ENCODE measurements at places on chromosomes 12 and 14.

GRCh38 chr12:53045696-53046045, 4.2 kb upstream of the TNS2 start:
- no peak for DNase-seq

GRCh38 chr12:19055589-19055988, 73.9 kb upstream of the PLEKHA5 start:
- no peak for DNase-seq

- DNase-seq: no peak
Measured at GRCh38 chr12:105226219-105226618, 9.8 kb downstream of the APPL2 start.

DNA sequence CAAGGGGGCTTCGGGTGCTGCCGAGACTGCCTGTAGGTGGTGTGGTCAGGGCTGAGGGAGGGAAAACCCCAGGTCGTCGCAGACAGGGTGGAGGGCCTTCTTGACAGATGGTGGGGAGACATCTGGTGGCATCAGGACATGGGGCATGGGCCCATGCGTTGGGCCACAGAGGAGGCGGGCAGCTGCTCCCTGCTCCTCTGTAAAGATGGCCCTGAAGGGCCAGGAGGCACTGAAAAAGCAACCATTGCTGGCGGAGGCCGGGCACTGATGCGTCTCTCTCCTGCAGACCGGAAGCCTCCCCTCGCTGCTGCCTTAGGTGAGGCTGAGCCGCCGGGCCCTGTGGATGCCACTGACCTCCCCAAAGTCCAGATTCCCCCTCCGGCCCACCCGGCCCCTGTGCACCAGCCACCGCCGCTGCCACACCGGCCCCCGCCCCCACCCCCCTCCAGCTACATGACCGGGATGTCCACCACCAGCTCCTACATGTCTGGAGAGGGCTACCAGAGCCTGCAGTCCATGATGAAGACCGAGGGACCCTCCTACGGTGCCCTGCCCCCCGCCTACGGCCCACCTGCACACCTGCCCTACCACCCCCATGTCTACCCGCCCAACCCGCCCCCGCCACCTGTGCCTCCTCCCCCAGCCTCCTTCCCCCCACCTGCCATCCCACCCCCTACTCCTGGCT, 28.8 kb downstream of the CCNK start:
- DNase-seq: no peak

DNA sequence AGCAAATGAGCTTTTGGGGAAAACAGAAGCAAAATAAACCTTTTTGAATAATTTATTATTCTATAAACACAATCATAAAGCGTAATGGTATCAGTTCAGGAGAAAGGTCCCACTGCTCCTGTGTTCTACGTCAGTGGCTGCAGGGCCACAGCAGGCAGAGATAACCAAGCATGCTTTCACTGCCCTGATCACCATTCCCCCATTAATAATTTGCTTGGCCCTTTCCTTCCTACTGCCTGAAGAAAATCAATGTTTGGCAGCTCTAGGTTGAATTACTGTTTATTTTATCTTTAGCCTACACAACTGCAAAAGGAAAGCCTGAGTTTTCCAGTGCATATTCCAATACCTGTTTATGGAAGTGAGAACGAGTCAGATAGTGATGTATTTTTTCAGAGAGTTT, 369.9 kb downstream of the DIO2 start:
- DNase-seq: no peak

GRCh38 chr12:19757317-19757877, 318.1 kb downstream of the AEBP2 start:
- peak; percentile 13 for DNase-seq

DNA sequence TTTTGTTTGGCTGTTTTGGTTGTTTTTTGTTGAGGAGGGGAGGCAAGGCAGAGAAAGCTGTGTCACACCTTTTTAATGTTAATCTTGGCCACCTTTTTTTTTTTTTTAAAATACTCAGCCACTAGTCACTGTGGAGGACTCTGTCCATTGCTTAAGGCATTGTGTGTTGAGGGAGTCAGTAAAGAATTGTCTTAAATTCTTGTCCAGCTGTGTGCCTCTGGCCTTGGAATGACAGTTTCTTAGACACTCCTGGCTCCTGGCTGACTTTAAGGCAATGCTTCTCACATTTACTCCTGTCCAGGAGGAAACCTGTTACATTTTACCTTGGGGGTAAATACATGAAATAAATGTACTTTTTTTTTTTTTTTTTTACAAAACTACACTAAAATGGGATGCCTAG, 18.1 kb upstream of the SMCO2 start:
- no peak for DNase-seq

DNA sequence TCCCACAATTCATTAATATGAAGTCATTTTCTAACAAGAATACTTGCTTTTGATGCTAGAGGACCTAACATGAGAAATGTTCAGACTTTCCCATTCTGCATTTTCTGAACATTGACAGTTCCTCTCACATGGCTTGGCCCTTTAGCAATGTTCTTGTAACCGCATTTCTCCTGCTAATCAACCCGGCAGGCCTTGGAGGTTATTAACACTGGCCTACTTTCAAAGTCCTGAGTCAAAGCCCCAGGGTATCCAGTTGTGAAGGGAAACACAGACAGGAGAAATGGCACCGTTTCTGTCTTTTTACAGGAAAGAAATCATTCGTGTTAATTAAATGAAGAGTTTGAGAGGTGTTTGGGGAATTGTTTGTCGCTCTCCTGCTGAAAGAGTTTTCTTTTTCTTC, 446.5 kb upstream of the MIS18BP1 start:
- DNase-seq: no peak

- DNase-seq: no peak
Measured at GRCh38 chr12:104935886-104936285, 22.2 kb downstream of the SLC41A2 start.

- no peak for DNase-seq
Measured at GRCh38 chr12:50016501-50017475, 8.5 kb downstream of the RACGAP1 start.

DNA sequence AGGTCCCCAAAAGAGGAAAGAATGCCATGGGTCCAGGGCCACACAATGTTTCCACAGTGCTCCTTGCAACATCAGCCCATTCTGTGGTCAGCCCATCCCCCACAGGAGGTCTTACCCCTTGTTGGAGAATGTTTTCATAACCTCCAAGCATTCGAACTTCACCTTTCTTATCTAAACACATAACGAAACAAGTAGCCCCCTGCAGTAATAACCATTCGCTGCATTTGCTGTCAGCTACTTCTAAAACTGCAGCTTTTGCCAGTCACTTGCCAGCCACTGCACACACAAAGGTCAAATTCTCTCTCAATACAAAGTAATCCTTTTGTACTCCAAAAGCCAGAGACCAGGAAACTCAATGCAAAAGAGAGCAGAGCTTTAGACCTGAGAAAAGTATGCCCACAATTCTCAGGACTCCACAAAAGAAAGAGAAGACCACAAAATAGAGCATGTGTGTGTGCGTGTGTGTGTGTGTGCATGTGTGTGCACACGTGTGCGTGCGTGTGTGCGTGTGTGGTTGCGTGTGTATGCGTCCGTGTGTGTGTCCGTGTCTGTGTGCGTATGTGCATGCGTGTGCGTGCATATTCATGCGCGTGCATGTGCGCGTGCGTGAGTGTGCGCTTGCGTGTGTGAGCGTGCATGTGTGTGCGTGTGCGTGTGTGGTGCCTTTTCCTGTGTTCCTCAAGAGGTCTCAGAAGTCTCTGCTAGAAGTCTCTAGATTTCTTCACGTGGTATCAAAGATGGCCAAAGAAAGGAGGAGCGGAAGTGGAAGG, 31.7 kb upstream of the NINJ2 start:
- no peak for DNase-seq

DNA sequence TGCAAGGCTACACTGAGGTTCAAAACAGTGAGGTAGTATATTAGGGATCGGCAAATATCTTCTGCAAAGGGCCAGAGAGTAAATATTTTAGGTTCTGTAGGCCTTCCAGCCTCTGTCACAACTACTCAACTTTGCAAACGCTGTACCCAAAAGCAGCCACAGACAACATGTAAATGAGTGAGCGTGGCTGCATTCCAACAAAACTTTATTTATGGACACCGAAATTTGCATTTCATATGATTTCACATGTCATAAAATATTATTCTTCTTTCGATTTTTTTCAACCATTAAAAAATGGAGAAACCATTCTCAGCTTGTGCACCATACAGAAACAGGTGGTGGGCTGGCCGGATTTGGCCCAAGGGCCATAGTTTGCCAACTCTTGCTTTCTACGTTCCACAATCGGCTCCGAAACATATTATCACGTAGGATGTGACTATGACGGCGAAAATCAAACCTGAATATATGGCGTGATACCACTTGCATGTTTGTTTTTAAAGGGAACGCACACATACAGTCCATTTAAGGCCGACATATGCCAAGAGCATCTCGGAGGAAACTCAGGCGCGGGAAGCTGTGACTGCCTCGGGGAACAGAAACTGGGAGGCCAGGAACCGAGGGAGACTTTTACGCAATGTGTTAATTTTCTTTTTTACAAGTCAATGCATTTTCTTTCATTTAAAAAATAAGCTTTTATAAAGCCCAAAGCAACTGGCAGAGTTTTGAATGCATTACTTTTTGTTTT, 7.1 kb downstream of the NCOR2 start:
- no peak for DNase-seq

GRCh38 chr12:126588586-126589249, 1523.5 kb downstream of the AACS start:
- DNase-seq: peak; percentile 8

GRCh38 chr14:52936437-52936836, 14.4 kb downstream of the FERMT2 start:
- no peak for DNase-seq

DNA sequence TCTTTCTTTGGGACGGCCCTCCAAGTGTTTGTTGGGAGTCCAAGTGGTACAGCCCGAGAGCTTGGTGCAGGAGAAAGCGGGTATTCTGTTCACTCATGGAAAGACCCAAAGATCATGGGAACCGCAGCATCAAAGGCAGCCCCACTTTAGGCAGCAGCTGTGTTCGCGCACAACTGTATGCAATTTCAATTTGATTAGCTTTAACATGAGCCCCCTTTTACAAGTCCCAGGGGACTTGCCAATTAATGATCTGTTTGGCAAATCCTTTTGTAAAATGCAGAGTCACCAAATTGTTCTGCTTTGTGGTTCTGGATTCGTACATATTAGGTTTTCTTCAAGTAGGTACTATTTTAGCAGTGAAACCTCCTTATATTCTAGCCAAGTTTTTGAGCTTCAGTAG, 217.7 kb downstream of the AACS start:
- no peak for DNase-seq

DNA sequence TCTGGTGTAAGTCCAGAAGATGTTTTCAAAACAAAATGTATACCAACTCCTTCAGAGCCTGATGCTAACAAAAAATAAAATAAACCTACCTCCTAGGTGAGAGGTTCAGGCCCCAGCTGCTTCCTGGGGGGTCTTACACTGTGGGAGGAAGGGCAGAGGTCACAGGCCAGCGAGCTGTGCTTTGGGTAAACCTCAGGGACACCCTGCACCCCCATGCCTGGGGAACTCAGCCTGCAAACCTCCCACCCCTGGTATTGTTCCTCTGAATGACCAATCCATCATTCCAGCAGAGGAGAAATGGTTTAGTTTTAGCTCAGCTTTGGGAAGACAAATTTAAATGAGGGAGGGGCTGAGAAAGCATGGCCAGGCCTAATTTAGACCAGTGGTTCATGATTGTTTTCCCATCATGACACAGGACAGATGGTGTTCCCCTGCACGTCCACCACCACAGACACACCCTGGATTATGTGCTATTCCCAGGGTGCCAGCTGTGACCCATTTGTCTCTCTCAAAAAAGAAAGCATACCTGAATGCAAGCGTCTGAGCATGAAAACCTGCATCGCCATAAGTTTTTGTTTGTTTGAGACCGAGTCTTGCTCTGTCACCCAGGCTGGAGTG, 14.5 kb upstream of the TFCP2 start:
- DNase-seq: no peak

DNA sequence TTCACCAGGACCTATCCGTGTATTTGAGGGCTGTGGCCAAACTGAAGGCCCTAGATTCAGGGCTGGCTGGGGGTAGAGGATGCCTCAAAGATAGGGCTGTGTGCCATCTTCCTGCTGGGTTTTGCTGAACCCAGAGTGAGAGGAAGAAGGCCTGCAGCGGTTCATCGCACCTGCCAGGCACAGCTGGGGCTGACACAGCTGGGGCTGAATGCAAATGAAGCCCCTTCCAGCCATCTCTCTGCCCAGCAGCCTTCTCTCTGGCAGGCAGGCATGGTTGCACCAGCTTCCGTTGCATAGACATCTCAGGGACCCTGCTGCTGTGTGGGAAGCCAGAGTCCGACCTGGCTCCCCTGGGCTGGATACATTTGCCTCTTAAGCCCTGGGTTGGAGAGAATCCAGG, 152.4 kb downstream of the TSPAN9 start:
- no peak for DNase-seq

Data from CD4-positive, alpha-beta T cell treated with Interleukin-4 for 4 hours (primary cell).